KG1 (cell line): ENCODE measurements at places on chromosomes 4 and X.

DNA sequence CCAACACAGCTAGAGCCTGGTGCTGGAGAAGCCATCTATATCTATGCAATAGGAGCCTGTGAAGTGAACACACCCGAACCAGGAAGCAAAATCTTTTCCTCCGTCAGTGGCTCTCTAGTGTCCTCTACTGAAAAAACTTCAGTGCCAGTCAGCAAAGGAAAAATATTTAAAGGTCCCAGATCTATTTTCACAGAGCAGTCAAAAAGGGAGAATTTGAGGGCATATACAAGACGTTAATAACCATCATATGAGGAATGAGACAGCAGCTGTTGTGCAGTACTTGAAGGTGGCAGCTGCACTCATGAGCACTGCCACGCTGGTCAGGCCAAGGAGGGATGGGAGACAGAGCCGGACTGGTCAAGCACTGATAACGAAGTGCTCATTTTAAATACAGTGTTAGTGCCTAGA, 14.4 kb downstream of the MCUB start:
- DNase-seq, result no peak

DNA sequence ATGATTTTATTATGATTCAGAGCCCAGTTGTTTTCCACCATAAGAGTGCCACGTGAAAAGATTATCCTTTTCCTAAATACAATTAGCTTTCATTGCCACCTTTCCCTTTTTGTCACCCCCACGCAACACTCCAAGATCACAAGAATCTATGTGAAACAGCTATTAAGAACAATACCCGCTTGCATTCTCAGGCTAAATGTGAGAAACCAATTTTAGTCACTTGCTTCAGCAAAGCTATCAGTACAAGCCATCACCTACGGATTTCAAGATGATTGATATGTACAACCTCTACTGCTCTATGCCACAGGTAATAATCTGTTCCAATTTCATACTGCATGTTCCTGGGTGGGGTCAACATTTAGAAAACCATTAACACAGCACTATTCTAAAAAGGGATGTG, 2.5 kb downstream of the ATP11C start:
- no peak for DNase-seq

DNA sequence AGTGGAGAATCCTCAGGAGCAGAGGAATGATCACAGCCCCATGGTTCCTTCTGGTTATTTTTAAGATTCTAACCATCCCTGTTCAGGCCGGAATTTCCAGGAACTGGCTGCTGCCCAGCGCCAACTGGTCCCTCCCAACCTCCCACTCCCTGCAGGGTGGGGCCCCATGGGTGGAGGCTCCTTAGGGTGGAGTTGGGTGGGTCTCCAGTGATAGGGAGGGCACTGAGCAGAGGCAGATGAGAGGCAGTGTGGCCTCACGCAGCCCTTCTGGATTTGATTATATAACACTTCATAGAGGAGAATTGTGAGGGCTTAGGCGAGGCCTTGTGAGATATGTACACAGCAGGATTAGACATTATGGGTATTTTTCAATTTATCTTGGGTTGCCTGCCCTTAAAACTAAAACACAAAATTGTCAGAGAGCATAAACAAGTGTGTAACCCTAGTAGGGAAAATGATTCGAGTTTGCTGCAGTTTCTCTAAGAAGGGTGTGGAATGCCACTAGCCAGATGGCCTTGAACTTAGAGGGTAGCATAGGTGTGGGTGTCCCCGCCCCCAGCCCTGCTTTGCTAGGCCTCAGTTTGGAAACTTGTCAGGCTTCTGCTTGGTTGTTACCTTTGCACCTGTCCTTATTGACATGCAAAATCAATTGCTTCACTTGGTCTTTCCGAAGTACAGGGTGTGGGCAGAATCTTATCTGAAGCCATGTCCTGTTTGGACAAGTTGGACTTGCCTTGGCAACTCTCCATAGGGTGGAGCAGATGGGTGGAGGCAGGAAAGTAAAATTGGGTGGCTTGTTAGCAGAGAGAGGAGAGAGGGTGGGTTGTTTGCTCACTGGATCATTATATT, 9.4 kb downstream of the KLF3 start:
- DNase-seq, result no peak

GRCh38 chr4:145524552-145524951, 42.9 kb downstream of the SMAD1 start:
- DNase-seq, result no peak

GRCh38 chr4:124632439-124632838, 80.1 kb downstream of the ANKRD50 start:
- DNase-seq, result no peak

- DNase-seq, result no peak
These were observed 88.0 kb downstream of the FNIP2 start for GRCh38 chr4:158856852-158857251.

DNA sequence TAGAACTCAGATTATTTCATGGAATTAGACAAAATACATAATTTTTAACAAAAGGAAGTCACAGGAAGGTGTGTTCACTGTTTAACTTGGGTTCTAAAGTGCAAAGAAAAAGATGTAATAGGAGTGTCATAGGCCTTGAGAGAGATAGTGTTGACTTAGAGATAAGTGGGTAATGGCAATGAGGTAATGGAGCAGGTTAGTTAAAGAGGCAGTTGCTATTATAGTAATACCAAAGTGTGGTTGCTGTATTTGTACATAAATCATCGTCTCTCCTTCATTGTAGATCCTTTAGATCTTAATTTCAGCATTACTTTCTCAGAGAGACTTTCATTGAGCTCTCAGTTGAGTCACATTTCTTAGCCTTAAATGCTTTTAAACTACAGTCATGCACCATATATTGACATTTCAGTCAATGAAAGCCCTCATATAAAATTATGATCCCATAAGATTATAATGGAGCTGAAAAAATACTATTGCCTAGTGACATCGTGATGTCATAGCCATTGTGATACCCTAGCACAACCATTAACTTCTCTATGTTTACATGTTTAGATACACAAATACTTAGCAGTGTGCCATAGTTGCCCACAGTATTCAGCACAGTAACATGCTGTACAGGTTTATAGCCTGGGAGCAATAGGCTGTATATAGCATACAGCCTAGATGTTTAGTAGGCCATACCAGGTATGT, 245.4 kb downstream of the ADGRL3 start:
- no peak for DNase-seq

GRCh38 chrX:44224760-44225159, 118.7 kb downstream of the EFHC2 start:
- DNase-seq, result no peak

DNA sequence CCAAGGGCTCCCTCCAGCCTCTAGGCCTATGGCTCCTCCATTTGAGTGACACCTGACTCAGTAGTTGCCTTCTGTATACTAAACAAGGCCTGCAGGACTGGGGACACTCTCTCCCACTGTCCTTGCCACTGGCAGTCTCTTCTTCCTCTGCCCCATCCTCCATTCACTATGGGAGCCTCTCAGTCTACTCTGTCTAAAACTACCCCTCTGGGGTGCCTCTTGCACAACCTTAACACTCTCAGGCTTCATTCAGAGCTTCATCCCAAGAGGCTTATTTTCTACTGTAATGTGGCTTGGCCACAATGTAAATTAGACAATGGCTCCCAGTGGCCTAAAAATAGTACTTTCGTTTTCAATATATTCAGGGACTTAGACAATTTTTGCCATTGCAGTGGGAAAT, 133.0 kb downstream of the ZC4H2 start:
- DNase-seq, result no peak

- no peak for DNase-seq
These were observed 70.7 kb upstream of the SH3RF1 start for GRCh38 chr4:169341490-169341889.

DNA sequence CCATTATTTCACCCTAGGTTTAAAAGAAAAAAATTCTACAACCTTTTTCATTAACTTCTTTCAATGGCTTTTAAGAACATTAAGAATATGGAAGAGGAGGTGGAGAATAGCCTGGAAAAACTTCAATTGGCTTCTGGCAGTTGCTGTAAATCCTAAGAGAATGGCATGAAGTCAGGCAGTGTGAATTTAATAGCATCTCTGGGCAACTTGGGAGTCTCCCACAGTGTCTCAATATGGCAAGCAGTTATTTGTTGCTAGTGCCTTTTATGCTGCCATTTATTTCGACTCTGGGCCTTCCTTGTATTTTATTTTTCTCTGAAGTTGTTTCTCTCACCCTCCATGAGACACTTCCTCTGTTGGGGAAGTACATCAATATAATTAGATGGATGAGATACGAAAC, 322.1 kb downstream of the CBLL2 start:
- DNase-seq, result no peak

DNA sequence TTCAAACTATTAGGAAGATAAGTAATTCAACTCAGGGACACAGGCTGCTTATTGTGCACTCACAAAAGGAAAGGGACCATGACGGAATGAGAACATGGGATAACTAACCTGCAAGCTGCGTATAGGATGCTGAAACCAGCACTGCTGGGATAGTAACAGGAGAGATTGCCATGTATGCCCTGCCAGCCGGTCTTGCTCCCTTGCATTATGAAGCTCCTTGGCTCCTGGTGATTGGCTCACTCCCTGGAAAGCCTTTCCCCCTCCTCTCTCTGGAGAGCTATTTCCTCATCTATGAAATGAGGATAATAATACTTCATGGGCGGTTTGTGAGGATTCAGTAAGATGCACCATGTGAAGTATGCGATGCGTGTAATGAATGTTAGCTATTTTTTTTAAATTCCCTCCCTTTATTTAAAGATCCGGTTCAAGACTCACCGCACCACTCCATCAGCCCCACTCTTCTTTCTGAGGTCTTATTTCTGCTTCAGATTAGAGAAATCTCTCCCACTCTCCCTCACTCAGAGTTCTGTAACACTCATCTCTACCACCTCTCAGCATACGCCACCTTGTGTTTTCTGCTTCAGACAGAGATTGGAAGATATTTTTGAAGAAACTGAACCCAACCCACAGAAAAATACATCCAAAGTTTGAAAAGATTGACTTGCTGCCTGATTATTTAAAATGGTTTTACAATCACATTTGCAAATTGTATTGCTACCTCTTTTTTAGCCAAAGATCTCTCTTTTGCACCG, 18.4 kb downstream of the MSMO1 start:
- no peak for DNase-seq

GRCh38 chr4:42543762-42544161, 113.1 kb downstream of the ATP8A1 start:
- DNase-seq, result no peak

DNA sequence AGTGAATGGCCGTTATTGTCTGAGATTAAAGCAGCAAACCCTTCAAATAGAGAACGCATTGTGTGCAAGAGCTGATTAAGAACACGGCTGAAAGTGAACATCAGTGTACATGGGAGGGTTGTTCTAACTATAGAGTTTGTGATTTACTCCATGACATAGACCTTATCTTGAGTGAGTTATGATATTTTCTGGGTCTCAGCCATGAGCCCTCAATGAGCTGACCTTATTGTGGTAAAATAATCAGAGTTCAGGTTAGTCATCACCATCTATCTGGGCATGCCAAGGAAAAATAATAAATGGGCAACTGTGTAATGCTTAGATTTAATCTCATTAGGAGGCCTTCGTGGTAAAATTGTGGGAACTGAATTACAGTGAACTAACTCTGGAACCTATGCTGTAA, 33.2 kb upstream of the CLDN24 start:
- DNase-seq, result no peak

- no peak for DNase-seq
These were observed 181.1 kb downstream of the MID1IP1 start for GRCh38 chrX:38982370-38982769.

DNA sequence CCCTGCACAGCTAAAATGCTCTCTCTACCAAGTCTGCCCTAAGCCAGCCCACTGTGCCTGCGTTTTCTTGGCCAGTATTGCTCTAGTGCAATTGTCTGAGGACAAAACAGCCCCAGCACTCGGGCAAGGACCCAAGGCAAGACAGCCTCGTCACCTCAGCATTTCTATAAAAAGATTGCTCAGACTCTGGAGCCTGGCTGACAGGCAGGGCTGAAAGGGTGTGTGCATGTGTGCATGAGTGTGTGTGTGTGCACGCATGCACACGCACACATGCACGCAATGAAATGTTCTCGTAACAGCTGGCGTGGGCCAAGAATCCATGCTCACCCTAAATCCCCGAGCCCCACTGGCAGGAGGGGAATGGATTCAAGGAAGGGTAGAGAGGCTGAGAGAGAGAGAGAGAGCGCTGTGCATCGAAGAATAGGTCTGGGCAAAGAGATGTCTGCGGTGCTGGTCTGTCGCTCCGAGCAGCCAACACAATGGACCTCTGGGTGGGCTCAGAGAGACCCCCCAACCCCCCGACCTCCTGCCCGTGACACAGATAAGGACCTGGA, 579.2 kb downstream of the BCOR start:
- no peak for DNase-seq

- no peak for DNase-seq
These were observed 155.5 kb downstream of the EMCN start for GRCh38 chr4:100362366-100362765.

DNA sequence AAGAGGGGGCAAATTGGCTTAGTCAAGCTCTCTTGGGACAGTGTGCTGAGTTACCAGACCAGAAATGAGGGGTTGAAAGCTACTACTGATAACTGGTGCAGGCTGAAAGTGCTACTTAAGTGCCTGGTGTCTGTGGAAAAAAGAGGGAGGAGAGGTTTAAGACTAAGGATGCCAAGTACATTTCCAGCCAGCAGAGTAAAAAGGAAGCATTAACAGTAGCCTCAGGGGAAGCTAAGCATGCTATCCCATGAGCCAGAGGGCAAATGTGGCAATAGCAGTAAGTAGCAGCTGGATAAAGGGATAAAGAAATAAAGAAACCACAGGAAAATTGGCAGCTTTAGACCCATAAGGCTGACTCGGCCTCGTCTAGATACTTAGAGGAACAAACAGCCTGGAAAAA, 196.3 kb upstream of the MAB21L2 start:
- DNase-seq, result no peak

DNA sequence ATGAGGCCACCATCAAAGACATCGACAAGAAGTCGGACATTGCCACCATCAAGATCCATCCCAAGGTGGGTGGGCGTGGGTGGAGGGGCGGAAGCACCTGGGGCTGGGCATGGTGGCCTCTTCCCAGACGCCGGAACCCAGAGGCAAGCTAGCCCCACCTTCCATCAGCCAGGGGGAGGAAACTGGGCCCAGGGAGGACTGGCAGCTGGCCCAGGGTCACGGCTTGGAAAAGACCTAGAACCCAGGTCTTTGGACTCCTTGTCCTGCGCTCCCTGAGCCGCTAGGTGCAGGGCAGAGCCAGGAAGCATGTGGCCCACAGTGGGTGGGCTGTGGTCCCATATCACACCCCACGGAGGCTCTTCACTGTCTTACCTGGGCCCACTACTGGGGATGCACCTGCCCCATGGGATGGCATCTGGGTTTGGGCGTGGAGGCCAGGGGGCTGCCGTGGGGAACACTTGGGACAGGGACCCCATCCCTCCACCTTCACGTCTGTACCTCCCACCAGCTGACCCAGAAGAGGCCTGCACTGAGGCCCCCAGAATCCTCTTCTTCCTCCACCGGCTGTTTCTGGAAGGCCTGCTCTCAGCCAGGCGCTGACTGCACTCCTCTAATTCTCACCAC, 17.3 kb downstream of the HTRA3 start:
- no peak for DNase-seq

DNA sequence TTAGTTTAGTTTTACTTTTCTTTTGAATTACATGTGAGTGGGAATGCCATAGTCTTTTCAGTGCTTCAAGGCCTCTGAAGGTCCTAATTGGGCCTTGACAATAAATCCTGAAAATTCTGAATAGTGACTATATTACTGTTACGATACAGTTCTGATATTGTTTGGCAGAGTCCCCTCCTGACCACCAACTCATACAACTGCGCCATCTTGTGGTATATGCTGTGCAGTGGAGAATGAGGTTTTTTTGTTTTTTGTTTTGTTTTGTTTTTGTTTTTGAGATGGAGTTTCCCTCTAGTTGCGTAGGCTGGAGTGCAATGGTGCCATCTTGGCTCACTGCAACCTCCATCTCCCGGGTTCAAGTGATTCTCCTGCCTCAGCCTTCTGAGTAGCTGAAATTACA, 56.6 kb upstream of the CHRDL1 start:
- no peak for DNase-seq
